ENCODE measurements at places on chromosomes 16 and 17. TPM values are rescaled to one million over a fixed set of nuclear protein-coding genes. Genes with fewer than 3 reads are reported as not detected.
A peak's percentile ranks its signal among the peaks of the same experiment; 100 is the strongest.

DNA sequence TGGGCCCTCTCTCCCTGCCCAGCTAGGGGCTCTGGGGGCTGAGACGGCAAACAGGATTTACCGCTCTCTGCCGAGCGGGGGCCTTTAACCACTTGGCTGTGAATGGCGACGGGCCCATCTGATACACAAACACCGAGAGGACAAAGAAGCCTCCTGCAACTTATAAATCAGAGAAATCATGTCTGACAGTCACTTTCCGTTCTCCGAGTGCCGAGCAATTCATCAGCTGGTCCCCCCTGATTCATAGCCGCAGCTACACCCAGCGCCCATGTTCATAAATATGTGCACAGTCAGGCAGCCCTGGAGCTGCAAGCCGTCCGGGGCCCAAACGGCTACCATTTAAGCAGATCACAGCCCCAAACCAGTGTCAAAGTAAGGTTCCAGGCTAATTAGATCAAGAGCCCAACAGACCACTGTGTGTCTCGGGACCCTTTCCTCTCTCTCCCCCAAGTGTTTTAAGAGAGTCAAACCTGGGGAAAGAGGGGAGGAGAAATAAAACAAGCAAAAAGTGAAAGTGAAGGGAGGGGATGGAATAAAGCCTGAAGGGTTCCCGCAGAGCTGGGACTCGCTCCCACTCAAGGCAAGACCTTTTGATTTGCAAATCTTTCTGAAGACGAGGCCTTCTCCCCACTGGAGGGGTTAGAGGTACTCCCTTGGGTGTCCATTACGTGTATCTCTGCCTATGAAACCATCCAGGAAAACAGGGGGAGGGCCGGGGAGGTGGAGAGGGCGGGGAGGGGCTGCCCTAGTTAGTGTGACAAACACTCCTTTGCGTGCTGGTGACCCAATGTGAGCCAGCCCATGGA is 154.7 kb downstream of the C16orf78 start:
- 0 out of 2 replicates have a peak overlapping the region, but pooled peaks have one; percentile 16 for H3K4me3 ChIP-seq
- no peaks in the 10 kb centered on the region for H3K4me1 ChIP-seq
- H3K27ac ChIP-seq = no peak overlapping the region
- peaks cover 3% of the 10 kb centered on the region for H3K27me3 ChIP-seq

DNA sequence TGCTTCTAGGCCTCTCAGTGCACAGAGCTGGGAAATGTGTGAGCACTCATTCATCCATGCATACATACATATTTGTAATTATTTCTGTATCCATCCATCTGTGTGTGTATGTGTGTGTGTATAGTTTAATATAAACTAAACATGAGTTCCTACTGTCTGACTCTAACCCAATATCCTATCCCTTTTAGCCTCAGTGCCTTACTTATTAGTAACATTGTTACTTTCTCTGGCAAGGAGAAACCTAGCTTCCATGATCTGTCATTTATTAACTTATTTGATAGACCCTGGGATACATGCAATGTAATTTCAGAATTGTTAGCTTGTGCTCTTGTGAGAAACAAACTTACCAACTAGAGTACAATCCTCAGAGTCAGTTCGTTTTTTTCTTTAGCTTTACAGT is 59.0 kb upstream of the WSCD1 start:
- no peak overlapping the region for H3K4me3 ChIP-seq
- DNase-seq = no peak
- no peaks in the 10 kb centered on the region for H3K36me3 ChIP-seq

- H3K4me3 ChIP-seq = no peak overlapping the region
- 0 out of 2 replicates have a peak, but pooled peaks cover 1% of the 10 kb centered on the region for H3K36me3 ChIP-seq
- H3K4me1 ChIP-seq = peaks cover 6% of the 10 kb centered on the region
- H3K27me3 ChIP-seq = no peaks in the 10 kb centered on the region
- no peak for DNase-seq
- H3K27ac ChIP-seq = no peak overlapping the region
Observed at GRCh38 chr17:39647256-39647655, 10.3 kb downstream of the STARD3 start.

The KRTAP16-1 gene
- polyA plus RNA-seq = not detected
